ENCODE measurements at places on chromosomes 6 and 20.
A peak's percentile ranks its signal among the peaks of the same experiment; 100 is the strongest.

DNA sequence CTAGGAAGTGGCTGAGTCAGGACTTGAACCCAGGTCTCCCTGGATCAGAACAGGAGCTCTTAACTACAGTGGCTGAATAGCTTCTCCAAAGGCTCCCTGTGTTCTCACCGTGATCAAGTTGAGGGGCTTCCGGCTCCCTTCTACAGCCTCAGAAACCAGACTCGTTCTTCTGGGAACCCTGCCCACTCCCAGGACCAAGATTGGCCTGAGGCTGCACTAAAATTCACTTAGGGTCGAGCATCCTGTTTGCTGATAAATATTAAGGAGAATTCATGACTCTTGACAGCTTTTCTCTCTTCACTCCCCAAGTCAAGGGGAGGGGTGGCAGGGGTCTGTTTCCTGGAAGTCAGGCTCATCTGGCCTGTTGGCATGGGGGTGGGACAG lies 44.6 kb upstream of the TTPAL start:
- DNase-seq: no peak

- no peak for DNase-seq
These were observed 297.8 kb downstream of the GJA1 start for GRCh38 chr6:121733234-121733633.

DNA sequence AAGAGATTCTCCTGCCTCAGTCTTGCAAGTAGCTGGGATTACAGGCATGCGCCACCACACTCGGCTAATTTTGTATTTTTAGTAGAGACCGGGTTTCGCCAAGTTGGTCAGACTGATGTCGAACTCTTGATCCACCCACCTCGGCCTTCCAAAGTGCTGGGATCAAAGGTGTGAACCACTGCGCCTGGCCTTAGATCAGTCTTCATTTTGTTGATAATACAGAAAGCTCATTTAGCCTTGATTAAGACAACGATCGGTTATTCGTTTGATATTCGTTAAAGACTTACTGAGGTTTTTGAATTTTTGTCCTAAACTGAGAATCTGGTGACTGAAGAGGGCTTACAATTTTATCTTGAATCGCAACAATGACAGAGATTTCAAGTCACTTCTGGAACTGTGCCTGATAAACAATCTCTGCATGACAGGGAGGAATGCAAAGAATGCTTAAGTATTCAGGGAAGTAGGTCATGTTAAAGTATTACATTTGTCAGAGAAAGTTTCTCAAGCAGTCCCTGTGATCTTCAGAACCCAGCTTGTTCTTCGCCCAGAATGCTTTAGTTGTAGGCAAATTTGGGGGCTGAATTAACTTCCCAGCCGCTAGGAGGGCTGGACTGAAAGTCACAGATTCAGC lies 14.8 kb downstream of the AKAP12 start:
- no peak for DNase-seq

DNA sequence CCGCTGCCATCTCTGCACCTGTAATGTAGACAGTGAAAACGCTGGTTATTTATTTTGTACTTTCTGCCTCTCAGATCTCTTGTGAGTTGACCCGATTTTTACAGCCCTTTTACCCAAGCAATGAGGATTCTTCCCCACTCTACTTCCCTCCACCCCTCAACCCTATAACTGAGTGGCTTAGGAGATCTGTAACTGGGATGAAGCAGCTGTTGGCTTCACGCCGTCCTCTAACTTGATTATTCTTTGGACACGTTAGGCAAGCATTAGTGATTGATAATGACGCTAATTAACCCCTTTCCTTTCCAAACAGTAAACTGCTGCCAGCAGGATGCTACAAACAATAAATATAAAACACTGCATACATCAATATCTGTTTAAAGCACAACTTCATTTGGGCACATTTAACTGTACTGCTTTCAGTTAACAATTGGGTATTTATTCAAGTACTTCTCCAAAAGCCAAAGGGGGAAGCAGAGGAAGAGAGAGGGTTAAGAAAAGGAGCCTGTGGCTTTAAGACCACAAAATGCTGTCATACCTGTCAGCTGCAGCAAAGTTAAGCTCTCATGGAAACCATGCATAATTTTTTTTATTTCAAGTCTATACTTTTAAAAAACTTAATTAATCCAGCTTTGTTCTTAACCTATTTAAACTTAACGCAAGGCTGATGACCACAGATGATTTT lies 21.2 kb downstream of the TFAP2A start:
- no peak for DNase-seq

- DNase-seq: no peak
These were observed 100.8 kb downstream of the OR2B2 start for GRCh38 chr6:27811451-27811772.

- no peak for DNase-seq
These were observed 197.7 kb downstream of the SMOC2 start for GRCh38 chr6:168638468-168639271.

DNA sequence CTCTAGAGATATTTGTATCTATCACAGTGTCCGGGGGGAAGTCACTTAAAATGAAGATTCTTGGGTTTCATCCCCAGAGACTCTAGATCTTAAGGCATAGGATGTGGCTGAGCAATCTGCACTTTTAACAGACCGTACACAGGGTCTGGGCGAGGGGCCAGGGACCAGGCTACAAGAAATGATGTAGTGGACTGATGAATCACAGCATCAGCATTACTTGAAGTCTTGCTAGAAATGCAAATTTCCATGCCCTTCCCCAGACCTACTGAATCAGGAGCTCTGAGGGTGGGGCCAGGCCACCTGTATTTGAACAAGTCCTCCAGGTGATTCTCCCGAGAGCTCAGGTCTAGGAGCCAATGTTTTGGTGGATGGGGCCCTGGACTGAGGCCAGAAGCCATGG lies 168.4 kb downstream of the DOK5 start:
- DNase-seq: no peak

DNA sequence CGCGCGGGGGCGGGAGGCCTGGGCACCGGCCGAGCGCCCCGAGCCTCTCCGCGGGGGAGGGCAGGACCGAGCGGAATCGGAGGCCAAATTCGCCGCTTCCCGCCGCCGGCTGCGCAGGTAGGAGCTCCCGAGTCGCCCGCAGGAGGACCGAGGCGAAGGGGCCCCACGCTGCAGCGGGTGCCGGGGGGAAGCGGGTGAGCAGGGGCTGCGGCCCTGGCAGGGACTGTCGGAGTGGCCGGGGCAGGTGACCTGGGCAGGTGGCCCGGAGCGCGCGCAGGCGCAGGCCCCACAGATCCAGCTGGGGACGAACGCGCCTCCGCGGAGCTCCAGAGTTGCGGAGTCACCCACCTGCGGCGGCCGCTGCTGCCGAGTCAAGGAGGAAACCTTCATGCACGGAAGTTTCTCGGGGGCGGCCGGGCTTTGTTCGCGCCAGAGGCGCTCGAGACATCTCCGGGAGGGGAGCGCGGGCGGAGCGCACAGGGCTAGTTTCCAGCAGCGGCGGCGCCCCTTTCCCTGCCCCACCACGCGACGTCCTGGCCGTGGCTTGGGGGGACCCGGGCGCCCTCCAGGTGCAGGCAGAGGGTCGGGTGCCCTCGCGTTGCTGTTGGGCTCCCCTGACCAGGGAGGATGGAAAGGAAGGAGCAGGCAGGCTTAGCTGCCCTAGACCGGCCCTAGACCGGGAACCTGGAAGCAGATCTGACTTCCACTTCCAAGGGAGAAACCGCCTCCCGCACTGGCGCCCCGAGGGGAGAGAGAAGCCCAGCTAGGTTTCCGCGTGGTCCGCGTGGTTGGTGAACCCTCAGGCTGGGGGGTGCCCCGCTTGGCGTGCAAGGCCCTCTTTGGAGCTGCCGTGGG lies 590 bp downstream of the SLCO4A1 start:
- DNase-seq: no peak

DNA sequence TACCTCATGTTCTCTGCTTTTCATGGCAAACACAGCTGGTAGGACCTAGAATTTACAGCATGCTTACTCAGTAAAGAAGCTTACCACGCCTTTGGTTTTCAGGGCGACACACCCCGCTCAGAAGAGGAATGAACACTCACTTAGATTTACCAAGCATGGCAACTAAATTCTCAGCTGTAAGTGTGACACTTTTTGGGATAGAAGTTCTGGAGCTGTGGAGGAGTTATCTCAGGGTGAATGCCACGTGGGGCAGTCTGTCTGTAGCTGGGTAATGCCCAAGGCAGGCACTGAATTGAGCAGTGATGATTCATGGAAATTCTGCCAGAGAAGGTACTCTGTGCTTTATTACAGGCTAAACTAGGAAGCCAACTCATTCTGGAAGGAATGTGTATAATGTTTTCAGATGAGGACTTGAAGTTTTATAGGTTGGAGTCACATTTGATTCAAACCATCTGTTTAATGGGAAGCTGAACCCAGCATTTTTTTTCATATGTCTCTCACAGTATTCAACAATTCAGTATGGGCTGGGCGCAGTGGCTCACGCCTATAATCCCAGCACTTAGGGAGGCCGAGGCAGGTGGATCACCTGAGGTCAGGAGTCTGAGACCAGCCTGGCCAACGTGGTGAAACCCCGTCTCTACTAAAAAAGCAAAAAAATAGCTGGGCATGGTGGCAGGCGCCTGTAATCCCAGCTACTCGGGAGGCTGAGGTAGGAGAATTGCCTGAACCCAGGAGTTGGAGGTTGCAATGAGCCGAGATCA lies 3.5 kb upstream of the PRIM2 start:
- DNase-seq: no peak

DNA sequence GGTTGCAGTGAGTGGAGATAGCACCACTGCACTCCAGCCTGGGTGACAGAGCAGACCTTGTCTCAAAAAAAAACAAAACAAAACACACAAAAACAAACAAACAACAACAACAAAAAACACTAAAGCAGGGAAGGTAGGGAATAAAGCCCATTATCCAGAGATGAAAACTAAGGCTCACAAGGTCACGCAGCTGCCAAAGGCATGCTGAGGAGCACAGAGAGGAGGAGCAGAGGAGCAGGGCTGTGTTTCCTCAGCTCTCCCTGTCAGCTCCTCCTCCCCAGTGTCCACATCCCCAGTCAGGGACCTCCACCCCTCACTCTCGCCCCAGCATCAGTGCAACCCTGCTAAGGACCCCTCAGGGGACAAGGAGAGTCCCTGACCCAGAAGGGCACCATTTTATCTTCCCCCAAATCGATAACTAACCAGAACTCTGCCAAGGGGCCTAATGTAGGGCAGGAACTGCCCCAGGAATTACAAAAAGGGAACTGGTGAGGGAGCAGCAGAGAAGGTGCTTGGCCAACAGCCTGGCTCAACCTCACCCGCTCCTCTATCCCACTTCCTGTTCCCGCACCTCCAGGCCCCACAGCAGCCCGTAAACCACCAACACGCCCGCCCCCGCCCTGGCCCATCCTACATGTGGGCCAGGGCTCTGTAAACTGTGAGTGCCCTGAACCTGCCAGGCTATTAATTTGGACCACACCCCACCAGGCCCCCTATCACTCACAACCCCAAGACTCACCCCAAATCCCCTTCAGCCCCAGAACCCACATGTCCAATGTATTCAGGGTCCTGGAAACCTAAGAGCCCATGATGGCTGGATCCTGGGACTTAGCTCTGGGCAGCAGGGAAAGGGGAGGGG lies 9.0 kb downstream of the TEAD3 start:
- DNase-seq: no peak

- DNase-seq: peak; percentile 73
These were observed 6.1 kb upstream of the POU3F2 start for GRCh38 chr6:98828211-98828788.

GRCh38 chr6:20769631-20770030 lies 235.4 kb downstream of the CDKAL1 start:
- DNase-seq: no peak

- DNase-seq: no peak
These were observed 157.7 kb downstream of the GJA1 start for GRCh38 chr6:121593011-121593641.

DNA sequence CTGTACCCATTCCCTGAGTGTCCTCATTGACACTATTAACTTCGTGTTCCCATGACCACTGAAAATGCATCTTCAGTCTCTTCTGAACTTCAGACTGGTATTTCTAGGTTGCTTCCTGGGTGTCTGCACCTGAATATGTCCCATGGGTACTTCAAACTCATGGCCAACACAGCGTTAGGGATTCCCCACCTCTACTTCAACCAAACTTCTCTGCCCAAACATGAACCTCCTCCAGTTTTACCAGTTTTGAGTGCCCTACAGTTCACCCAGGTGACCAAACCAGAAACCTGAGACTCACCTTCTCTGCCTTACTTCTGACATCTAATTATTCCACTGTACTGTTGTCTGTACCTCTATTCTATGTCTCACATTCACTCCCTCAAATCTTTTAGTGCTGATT lies 99.5 kb upstream of the SUPT3H start:
- no peak for DNase-seq

GRCh38 chr6:147164761-147165160 lies 39.5 kb upstream of the STXBP5 start:
- DNase-seq: no peak

DNA sequence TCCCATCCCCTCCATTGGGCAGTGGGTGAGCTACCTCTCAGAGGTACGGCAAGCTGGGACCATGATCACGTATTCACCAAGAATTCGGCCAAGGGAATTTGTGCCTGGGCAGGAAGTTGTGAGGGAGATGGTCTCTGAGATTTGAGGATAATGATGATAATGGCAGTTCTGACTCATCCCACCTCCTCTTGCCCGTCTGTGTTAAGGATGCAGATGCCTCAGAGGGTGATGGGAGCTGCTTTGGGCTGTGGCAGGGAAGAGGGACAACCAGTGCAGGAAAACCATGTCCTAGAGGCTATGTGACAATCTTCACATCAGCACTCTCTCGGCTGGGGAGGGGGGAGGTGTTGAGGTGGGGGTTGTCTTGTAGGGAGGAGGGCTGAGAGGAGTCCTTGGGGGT lies 4.3 kb downstream of the TGM6 start:
- no peak for DNase-seq

- no peak for DNase-seq
These were observed 14.2 kb upstream of the SLC22A7 start for GRCh38 chr6:43283905-43284304.

DNA sequence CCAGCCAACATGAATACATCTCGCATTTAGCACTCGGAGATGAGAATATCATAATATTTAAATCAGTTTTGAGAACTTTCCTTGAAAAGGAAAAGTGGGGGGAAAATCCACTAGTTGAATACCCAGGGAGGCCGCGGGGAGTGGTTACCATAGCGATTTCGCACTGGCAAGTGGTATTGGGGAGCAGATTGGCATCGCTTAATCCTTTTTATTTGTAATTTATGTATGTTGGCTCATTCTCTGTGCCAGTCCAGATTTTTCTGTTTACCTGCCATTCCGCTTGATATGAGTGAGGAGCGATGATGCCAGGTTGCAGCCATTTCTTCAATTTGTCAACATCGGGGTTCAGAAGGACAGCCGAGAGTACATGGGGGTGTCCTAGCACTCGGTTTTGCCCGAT lies 291.8 kb downstream of the ZNF217 start:
- no peak for DNase-seq

- DNase-seq: peak; percentile 32
These were observed 2.1 kb upstream of the TMEM151B start for GRCh38 chr6:44268095-44268628.

DNA sequence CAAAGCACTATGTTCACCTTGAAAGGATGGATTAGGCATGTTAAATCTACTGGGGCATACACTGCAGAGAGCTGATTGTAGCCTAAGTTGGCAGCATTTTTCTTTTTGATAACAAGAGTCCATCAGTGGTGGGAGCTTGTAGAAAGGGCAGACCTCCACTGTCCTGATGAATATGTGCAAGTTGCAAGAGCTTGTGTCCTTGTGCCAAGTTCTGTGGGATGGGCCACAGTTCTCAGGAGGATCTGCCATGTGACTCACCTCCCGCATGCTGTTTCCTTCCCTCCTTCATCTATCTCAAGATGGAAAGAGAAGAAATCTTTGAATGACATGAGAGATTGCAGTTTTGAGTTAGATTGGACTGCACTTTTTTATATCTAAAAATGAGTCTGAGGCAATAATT lies 58.3 kb upstream of the GGTLC1 start:
- DNase-seq: no peak
